ENCODE measurements at places on chromosomes 6 and 20.

GRCh38 chr20:43669332-43669731, 2.4 kb downstream of the MYBL2 start:
- DNase-seq, result no peak

- DNase-seq, result no peak
These were observed 60.9 kb upstream of the CD2AP start for GRCh38 chr6:47416396-47417345.

DNA sequence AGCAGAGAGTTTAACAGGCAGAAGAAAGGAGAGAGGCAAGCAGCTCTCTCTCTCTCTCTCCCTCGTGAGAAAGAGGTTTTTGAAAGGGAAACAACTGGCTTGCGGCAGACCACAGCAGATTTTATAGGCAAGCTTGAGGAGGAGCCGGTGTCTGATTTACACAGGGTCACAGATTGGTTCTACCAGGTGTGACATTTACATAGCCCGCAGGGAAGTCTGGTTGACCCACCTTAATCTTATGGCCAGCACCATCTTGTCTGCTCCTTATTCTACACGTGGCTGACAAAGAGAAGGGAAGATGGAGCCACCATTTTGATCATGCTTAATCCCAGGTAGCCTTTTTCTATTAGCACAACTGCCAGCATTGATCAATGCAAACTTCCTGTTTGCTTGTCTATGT, 65.4 kb downstream of the OR2J2 start:
- no peak for DNase-seq

- DNase-seq, result no peak
These were observed 1075.6 kb upstream of the GJE1 start for GRCh38 chr6:141056945-141057625.

DNA sequence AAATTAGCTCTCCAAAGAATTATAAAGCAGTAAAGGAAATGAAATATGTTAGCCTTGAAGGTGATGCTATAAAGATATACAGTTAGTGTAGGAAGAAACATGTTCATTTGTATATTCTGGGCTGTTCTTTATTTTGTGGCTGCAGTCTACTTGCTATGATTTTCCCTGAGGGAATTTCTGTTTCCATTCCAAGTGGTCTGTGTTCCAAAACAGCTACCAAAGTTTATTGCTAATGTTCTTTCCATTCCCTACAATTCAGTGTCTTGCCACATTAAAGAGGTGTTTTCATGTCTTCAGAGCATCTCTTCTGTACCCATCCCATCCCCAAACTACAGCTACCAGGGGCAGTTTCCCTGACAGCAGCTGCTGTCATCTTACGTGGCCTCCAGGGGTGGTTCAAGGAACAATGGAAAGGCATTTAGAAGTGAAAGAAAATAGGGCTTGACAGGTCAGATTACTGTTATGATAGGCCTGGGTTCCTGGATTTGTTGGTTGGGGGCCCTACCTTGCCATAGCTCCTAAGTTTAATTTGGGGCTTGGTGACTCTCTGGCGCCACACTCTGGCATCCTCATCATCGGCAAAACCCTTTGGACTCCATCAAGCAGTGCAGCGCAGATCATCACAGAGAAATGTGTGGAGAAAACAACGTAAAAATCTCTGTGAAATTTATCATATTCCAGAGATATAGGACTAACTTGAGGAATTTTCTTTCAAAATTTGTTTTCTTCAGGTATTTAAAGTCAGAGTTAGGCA, 33.8 kb upstream of the AIG1 start:
- no peak for DNase-seq

- DNase-seq, result no peak
These were observed 18.6 kb downstream of the ARID1B start for GRCh38 chr6:156795825-156796224.

GRCh38 chr6:152863618-152864326, 113.2 kb downstream of the VIP start:
- DNase-seq, result peak; percentile 84

DNA sequence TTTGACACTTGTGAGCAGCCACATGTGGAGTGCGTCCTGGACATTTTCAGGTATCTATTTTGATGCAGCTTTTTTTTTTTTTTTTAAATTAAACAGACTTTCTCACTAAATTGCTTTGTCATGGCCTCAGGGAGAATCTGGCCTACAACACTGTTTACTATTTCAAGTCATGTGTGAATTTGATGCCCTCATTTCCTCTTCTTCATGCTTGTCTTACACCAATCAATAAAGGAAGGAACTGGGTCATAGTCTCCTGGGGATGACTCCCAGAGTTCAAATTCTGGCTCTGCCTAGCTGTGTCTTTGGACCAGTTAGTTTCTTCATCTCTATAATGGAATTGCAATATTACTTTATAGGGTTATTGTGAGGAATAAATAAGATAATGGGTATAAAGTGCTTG, 554.1 kb downstream of the PRKN start:
- DNase-seq, result no peak

GRCh38 chr6:4973982-4974745, 29.7 kb downstream of the RPP40 start:
- no peak for DNase-seq

DNA sequence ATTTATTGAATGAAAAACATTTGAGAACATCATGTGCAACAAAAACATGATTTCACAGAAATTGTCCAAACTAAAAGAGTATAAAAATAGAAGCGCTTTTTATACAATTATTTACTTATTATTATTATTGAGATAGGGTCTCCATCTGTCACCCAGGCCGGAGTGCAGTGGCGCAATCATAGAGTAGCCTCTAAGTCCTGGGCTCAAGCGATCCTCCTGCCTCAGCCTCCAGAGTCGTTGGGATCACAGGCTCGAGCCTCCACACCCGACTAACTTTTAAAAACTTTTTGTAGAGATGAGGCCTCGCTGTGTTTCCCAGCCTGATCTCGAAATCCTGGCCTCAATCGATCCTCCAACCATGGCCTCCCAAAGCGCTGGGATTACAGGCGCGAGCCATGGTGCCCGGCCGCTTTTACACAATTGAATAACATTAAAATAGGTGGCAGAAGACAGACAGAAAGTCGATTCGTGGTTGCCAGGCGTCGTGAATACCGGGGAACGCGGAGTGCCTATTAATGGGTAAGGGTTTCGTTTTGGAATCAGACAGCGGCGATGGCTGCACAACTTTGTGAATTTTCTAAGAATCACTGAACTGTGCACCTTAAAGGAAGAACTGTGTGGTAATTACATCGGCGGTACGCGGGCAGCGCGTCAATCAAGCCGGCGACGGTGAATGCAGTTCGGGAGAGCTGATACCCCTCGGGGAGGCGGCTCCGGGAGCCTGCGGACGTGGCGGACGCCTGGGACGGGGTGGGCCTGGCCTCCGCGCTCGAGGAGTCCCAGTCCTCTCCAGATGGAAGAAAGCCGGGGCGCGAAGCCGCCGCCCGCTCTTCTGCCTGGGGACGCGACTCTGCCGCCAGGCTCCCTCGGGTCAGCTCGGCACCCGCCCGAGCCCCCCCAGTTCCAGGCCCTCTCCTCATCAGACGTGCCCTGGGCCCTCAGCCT, 807 bp downstream of the TBC1D20 start:
- DNase-seq, result peak; percentile 76

DNA sequence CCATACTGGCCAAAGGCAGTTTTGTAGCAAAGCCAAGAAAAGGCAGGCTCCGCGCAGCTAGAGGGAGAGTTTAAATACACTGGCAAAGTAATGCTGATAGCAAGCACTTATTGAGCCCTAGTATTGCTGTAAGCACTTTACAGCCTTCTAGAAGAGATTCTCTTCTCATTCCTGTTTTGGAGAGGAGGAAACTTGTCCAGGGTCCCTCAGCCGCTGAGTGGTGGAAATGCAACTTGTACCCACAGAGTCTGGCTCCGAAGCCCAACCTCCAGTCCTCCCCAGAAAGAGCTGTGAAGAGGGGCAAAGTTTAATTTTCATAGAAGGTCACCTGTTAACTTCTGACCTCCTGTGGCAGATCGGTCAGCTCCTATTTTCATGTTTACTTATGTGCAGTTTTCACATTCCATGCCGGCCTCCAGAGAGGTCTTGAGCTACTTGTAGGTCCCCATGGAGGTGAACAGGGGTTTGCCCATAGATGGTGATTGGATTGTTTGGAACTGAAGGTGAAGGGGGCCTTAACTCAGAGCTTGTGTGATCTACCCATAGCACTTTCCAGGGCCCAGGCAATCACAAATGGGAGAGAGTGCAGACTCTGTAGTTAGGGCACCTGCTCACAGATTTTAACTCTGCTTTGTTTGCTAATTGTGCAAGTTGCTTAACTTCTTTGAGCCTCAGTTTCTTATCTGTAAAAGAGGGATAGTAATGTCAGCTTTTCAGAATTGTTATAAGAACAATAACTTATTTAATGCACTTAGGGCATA, 70.7 kb downstream of the LYRM2 start:
- DNase-seq, result no peak

DNA sequence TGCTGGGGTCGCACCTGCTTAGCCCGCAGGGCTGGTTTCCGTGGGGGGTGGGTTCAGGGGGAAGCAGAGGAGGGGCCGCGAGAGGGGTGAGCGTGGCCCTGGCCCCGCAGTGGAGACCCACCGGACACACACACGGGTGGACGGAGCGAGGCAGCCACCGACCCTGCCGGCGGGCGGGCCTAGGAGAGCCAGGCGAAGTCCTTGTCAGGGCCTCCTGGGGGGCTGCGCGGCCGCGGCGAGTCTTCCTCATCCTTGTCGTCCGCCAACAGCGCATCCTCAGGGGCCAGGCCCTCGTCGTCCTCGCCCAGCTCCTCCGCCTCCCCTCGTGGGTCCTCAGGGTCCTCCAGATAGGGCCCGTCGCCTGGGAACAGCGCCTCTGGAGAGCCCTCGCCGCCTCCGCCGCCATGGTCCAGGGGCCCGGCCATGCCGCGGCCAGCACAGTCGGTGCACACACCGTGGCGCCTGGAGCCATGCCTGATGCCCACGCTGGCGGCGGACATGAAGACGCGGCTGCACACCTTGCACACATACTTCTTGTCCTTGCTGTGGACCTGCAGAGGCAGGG, 7.3 kb downstream of the SLC2A4RG start:
- no peak for DNase-seq

GRCh38 chr6:152380351-152380767, 256.8 kb downstream of the SYNE1 start:
- no peak for DNase-seq

GRCh38 chr6:148857798-148858390, 111.1 kb downstream of the UST start:
- DNase-seq, result no peak

GRCh38 chr20:11686820-11687543, 230.7 kb upstream of the BTBD3 start:
- DNase-seq, result peak; percentile 66

- DNase-seq, result no peak
These were observed 21.7 kb upstream of the EPB41L1 start for GRCh38 chr20:36132802-36133211.

DNA sequence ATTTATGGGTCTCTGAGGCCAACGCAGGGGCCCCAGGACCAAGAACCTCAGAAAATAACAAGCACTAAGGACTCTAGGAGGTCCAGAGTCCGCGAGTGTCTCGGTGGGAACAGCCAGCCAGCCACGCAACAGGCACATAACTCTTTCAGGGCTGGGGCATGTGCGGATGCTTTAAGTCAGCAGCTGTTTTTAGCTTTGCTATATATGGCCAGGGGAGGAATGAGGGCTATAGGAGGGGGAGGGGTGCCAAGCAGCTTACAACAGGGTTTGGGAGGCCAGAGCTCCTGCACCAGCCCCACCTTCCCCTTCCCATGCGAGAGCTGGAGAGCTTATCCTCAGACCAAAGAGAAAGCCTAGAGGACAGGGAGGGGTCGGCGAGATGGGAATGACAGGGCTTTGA, 6.2 kb downstream of the JPH2 start:
- no peak for DNase-seq

DNA sequence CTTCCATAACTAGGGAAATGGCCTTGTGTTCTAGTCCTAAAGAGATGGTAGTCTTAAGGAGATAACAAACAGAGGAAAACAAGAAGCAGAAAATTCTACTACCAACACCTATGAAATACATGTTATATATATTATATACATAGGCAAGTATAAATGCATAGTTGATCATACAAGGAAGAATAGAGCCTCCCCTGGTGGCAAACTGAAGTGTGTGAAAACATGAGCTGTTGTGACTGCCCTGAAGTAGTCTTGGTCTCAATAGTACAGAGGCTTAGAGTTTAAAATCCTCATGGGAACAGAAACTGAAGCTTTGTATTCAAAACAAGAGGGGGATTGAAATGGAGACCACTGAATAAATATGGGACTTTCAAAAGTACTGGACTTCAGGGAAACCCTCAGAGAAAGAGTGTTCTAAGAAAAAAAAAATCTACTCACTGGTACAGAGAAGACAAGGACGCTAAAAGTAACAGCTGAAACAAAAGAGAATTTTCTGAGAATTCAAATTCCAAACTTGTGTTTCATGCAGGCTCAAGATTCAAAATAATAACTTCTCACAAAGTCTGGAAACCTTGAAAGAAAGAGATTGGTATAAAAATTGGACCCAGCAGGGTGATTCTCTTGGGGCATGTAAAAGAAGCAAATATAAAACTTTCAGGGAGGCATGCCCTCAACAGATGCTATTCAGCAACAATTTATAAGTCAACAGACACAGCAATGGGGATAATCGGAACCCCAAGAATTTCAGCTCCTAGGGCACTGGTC, 59.7 kb upstream of the SAMD3 start:
- DNase-seq, result peak; percentile 33

- no peak for DNase-seq
These were observed 236.3 kb upstream of the ZNF217 start for GRCh38 chr20:53829724-53830521.

DNA sequence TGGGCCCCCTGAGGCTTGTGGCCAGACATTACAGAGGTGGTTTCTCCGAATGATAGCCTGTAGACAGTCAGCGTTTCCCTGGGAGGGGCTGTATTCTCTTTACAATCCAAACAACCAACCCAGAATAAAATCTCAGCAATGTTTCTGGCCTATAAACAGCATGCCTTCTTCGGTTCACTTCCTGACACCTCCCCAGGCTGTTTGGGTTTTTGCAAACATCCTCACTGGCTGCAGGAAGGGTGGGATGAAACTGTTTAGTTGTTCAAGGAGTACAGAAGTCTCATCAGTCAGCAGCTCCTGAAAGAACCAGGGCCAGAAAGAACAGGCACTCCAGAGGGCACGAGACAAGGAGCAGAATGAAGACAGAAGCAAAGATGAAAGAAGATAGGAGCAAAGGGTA, 350.0 kb downstream of the QKI start:
- DNase-seq, result no peak

GRCh38 chr6:112865131-112865530, 518.0 kb downstream of the RFPL4B start:
- DNase-seq, result no peak

DNA sequence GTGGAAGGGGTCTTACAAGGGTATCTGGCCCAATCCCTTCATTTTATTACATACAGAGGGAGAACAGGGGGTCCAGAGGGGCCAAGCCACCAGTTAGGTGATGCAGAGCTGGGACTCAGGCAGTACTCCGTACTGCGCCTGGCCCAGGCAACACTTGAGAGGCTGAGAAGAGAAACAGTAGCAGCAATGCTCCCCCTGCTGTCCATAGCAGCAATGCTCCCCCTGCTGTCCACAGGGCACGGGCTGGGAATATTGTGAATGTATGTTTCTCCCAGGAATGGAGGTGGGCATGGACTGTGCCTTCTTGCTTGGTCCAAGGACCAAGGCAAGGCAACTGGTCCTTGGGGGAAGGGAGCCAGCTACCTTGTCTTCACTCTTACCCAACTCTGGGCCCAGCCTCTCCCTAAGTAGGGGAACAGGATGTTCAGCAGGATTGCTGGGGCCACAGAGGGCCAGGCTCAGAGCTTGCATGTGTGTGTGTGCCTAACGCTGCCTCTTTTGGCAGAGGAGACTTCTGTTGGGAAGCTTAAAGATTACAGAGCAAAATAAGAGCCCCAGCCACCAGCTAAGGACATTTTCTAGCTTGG, 14.8 kb upstream of the FAM83C start:
- DNase-seq, result peak; percentile 40
